ENCODE measurements at places on chromosomes 3 and 15.

GRCh38 chr3:47515864-47516319 is 2.4 kb upstream of the ELP6 start:
- DNase-seq = no peak

GRCh38 chr15:62469478-62469873 is 304.4 kb upstream of the C2CD4B start:
- peak; percentile 65 for DNase-seq

- no peak for DNase-seq
Observed at GRCh38 chr15:36959746-36960145, 140.6 kb downstream of the MEIS2 start.

DNA sequence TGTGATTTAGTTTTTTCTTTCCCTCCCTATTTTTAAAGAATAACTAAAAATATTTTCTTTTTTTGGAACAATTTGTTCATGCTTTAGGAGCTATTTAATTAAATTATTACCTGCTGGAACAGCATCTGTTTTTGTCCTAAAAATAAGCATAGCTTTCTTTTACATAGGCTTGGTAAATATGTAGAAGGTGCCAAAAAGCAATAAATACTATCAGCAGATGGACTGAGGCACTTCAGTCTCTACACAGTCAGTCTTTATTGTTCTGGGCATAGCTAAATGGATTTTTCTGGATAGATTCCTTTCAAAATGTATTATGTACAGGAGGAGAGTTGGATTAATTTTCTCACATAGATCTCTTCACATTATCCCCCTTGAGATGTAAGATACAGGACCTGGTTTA is 223.5 kb downstream of the NAALADL2 start:
- no peak for DNase-seq

GRCh38 chr15:65630760-65631159 is 9.0 kb downstream of the SLC24A1 start:
- DNase-seq = no peak

All from fibroblast of skin of scalp (primary cell).